ENCODE measurements at places on chromosomes 16 and 17. TPM values are rescaled to one million over a fixed set of nuclear protein-coding genes. Genes with fewer than 3 reads are reported as not detected.

The BAIAP3 gene
- 1.6 TPM for total RNA-seq

The MYO15A gene
- 0.36 TPM for total RNA-seq

The MYL11 gene
- total RNA-seq: 0.39 TPM

The MEFV gene
- 0.02 TPM for total RNA-seq

The C16orf54 gene
- not detected for total RNA-seq

The NPIPB9 gene
- total RNA-seq: 1.7 TPM

The PRAC2 gene
- not detected for total RNA-seq

The MYO15B gene
- 52.7 TPM for total RNA-seq

The PRRT2 gene
- 0.26 TPM for total RNA-seq

The FBXL16 gene
- total RNA-seq: 11.9 TPM

The ABHD15 gene
- total RNA-seq: 27.3 TPM

The SCGB1C2 gene
- not detected for total RNA-seq

The SPAG7 gene
- 70.5 TPM for total RNA-seq

The CLEC3A gene
- not detected for total RNA-seq

The FAM83G gene
- total RNA-seq: 33.1 TPM

The SLC35G6 gene
- total RNA-seq: not detected

The RNF222 gene
- total RNA-seq: not detected

Data from A549 treated with Hydrocortisone at 1 μM for 4 hours (cell line).